ENCODE measurements at places on chromosomes 13 and 19.

DNA sequence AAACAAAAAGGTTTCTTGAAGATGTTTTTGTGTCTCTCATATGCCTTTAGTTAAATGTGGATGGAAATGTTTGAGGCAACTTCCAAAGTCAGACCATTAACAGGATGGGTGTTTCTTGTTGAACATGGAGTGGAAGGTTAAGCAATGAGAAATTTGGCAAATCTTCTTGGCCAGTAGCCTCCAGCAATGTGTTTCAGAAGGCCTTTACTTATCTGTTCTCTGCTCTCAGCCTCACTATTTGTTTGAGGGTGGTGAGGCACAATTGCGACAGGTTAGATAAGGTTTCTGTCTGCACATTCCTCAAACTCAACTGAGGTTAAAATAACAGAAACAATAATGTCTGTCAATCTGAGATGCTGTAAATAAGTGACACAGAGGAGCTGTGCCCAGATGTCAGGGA lies 1019.0 kb downstream of the DIAPH3 start:
- no peak for DNase-seq

- DNase-seq, result peak; percentile 85
These were observed 18.5 kb downstream of the LMTK3 start for GRCh38 chr19:48492925-48493717.

- no peak for DNase-seq
These were observed 791 bp downstream of the PRKD2 start for GRCh38 chr19:46715975-46716671.

DNA sequence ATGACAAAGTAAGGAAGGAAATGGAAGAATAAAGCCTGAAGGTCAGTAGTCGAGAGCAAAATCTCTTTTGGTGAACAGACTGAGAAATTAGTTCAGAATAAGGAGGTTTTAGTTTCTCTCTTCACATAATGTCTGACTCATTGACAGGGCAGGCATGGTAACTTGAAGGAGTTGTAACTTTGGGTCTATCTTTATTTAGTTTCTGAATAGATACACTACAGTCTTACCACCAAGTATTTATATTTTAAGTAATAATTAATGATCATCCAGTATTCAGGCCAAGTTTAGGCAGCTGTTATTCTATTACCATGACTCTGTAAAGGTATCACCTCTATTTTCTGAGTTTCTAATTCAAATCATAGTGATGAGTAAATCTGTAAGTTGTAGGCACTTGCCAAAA lies 219.9 kb downstream of the SPRY2 start:
- DNase-seq, result no peak

GRCh38 chr19:12953138-12953798 lies 3.8 kb downstream of the GADD45GIP1 start:
- no peak for DNase-seq

All from LNCaP clone FGC (cell line).